Cardiac muscle cell (in vitro differentiated cells and primary cell): ENCODE measurements at places on chromosomes 11 and 22. TPM values are rescaled to one million over a fixed set of nuclear protein-coding genes. Genes with fewer than 3 reads are reported as not detected.

JHY gene
- total RNA-seq = 1.1 and 2.5 TPM in 2 replicates

SPI1 gene
- total RNA-seq = not detected in 2 replicates

BET1L gene
- total RNA-seq = 26.8 and 30.6 TPM in 2 replicates

GPHA2 gene
- total RNA-seq = not detected in 2 replicates

VPS37C gene
- 22.0 and 24.6 TPM in 2 replicates for total RNA-seq

CNTF gene
- total RNA-seq = 0.33 and 0.63 TPM in 2 replicates

MEI1 gene
- total RNA-seq = 1.1 and 17.8 TPM in 2 replicates

- H3K4me3 ChIP-seq = no peak overlapping the region
- no peak for DNase-seq
- H3K4me1 ChIP-seq = peaks cover 12% of the 10 kb centered on the region
- H3K36me3 ChIP-seq = peaks cover 18% of the 10 kb centered on the region
- peak overlapping the region; percentile 48 for H3K27ac ChIP-seq
These were observed 61.8 kb upstream of the SUSD2 start for GRCh38 chr22:24119476-24119875.

GRCh38 chr22:39646398-39647063 is 76.0 kb downstream of the CACNA1I start:
- H3K27ac ChIP-seq = no peak overlapping the region
- peak; percentile 37 for DNase-seq
- H3K36me3 ChIP-seq = no peaks in the 10 kb centered on the region
- H3K4me3 ChIP-seq = no peak overlapping the region

DNA sequence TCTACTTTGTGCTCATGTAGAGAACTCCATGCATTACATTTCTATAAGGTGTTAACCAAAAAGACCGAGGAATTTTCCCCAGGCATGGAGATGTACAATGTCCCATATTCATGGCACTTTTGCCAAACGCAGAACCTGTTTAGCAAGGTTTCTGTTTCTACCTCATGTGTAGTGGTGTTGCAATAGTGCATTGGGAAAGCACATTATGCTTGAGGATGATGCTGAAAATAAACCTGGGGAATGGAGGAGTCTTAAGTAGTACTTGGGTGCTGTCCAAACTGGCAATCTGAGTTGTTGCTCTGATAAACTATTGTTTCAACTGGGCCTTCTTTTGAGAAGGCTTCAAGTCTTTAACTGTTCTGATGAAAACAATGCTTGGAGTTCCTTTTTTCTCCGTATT is 11.5 kb upstream of the MUC15 start:
- H3K4me1 ChIP-seq = no peaks in the 10 kb centered on the region
- no peaks in the 10 kb centered on the region for H3K36me3 ChIP-seq
- DNase-seq = peak; percentile 82
- no peak overlapping the region for H3K4me3 ChIP-seq
- H3K27ac ChIP-seq = no peak overlapping the region

DNA sequence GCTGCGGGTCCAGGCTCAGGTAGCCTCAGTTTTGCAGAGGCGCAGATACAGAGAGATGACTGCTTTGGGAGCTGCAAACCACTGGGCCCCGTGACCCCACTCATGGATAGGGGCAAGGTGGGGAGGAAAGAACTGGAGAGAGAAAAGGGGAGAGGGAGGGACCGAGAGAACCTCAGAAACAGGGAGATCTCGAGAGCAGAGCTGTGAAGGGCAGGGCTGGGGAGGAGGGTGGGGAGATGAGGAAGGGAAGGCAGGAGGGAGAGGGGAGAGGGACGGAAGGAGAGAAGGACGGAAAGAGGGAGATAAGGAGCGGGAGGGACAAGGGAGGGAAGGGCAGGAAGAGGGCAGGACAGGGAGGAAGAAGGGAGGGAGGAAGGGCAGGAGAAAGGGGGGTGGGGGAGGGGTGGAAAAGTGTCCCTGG is 46.3 kb downstream of the IGLL1 start:
- DNase-seq = no peak
- H3K27me3 ChIP-seq = no peaks in the 10 kb centered on the region
- H3K4me1 ChIP-seq = peaks cover 56% of the 10 kb centered on the region
- peak overlapping the region; percentile 95 for H3K27ac ChIP-seq

- H3K27me3 ChIP-seq = no peaks in the 10 kb centered on the region
- peaks cover 5% of the 10 kb centered on the region for H3K4me1 ChIP-seq
- H3K4me3 ChIP-seq = no peak overlapping the region
- H3K27ac ChIP-seq = no peak overlapping the region
These were observed 248.1 kb downstream of the CNTN5 start for GRCh38 chr11:99268886-99269285.

GRCh38 chr22:27839057-27839660 is 37.6 kb upstream of the MN1 start:
- H3K36me3 ChIP-seq = no peaks in the 10 kb centered on the region
- peaks cover 22% of the 10 kb centered on the region for H3K4me1 ChIP-seq
- no peaks in the 10 kb centered on the region for H3K27me3 ChIP-seq

GRCh38 chr11:89355646-89356045 is 135.5 kb downstream of the NOX4 start:
- H3K4me1 ChIP-seq = no peaks in the 10 kb centered on the region
- no peaks in the 10 kb centered on the region for H3K27me3 ChIP-seq
- H3K4me3 ChIP-seq = no peak overlapping the region
- DNase-seq = no peak

DNA sequence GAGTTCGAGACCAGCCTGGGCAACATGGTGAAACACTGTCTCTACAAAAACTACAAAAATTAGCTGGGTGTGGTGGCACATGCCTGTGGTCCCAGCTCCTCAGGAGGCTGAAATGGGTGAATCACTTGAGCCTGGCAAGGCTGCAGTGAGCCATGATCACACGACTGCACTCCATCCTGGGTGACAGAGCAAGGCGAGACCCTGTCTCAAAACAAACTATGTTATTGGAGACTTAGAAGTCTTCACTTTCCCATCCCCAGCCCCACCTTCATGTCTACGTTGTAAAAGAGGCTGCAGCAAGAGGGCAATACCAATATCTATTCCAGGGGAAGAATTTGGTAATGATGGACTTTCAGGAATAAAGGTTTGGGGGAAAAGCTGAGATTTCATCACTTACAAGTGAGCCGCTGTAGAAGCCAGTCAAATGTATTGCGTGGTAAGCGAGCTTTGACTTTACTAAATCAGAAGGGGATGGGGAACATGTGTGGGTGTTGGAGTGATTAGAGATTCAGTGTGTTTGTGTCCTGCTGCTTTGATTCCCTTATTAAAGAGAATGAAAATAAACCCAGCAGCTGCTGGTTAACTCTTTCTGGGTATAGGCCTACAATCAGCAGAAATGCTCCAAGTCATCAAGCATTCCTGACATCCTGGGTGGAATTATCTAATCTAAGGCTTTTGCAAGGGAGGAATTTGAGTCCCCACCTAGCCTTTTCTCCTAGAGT is 53.7 kb downstream of the UBASH3B start:
- H3K27ac ChIP-seq = no peak overlapping the region
- H3K36me3 ChIP-seq = no peaks in the 10 kb centered on the region
- H3K27me3 ChIP-seq = no peaks in the 10 kb centered on the region
- no peak overlapping the region for H3K4me3 ChIP-seq
- DNase-seq = peak; percentile 49

- no peak overlapping the region for H3K4me3 ChIP-seq
- DNase-seq = no peak
- H3K27me3 ChIP-seq = no peaks in the 10 kb centered on the region
- H3K36me3 ChIP-seq = no peaks in the 10 kb centered on the region
- no peaks in the 10 kb centered on the region for H3K4me1 ChIP-seq
- H3K27ac ChIP-seq = no peak overlapping the region
These were observed 2.6 kb upstream of the B3GNT6 start for GRCh38 chr11:77031599-77031998.

DNA sequence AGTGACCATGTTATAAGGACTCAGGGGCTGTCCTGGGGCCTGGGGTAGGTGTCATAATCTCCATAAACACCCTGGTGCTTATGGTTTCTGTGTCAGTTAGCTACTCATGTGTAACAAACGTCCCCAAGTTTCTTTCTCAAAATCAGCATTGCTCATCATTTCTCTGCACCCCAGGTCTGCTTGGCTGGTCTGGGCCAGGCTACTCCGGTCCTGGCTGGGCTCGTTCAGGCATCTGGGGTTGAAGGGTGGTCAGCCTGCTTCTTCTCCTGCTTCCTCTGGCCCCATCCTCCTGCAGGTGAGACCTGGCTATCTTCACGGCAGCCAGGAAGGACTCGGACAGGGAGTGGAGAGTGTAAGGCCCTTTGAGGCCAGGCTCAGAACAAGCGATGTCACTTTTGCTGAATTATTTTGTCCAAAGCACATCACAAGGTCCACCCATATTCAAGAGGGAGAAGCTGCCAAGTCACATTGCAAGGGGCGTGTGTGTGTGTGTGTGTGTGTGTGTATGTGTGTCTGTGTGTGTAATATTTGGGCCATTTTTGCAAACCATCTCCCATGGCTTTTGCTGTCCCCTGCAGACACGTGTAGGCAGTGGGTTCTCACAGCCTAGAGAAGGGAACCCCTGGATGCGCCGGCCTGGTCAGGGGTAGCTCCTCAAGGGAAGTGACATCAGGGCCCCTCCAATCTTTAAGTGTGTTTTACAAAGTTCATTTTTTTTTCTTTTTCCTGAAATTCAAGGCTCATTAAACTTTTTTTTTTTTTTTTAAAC is 535.8 kb downstream of the TBC1D22A start:
- no peak for DNase-seq
- no peaks in the 10 kb centered on the region for H3K27me3 ChIP-seq
- H3K4me1 ChIP-seq = no peaks in the 10 kb centered on the region
- no peak overlapping the region for H3K4me3 ChIP-seq
- H3K27ac ChIP-seq = no peak overlapping the region
- H3K36me3 ChIP-seq = no peaks in the 10 kb centered on the region
